ENCODE measurements at places on chromosomes 12 and 14.

GRCh38 chr14:90674716-90675115 lies 141.5 kb downstream of the TTC7B start:
- no peak for DNase-seq

GRCh38 chr14:36162267-36162666 lies 14.3 kb downstream of the PTCSC3 start:
- DNase-seq, result no peak

DNA sequence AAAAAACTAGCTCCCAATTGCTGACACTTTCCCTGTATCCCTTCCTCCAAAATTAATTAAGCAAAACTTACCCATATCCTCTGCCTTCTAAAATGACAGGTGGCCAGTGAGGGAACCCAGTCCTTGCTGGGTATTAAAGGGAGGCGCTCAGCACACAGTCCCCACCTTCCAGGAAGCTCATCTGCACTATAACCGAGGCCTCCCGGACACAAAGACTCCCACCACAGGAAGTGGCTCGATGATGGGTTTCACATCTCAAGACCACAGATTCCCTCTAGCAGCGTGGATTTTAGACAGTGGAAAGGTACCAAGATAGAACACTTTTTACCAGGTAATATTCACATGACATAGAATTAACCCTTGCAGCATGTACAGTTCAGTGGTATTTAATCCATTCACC lies 126.8 kb upstream of the NCOR2 start:
- DNase-seq, result no peak

GRCh38 chr14:50941151-50941550 lies 3.1 kb downstream of the PYGL start:
- no peak for DNase-seq

DNA sequence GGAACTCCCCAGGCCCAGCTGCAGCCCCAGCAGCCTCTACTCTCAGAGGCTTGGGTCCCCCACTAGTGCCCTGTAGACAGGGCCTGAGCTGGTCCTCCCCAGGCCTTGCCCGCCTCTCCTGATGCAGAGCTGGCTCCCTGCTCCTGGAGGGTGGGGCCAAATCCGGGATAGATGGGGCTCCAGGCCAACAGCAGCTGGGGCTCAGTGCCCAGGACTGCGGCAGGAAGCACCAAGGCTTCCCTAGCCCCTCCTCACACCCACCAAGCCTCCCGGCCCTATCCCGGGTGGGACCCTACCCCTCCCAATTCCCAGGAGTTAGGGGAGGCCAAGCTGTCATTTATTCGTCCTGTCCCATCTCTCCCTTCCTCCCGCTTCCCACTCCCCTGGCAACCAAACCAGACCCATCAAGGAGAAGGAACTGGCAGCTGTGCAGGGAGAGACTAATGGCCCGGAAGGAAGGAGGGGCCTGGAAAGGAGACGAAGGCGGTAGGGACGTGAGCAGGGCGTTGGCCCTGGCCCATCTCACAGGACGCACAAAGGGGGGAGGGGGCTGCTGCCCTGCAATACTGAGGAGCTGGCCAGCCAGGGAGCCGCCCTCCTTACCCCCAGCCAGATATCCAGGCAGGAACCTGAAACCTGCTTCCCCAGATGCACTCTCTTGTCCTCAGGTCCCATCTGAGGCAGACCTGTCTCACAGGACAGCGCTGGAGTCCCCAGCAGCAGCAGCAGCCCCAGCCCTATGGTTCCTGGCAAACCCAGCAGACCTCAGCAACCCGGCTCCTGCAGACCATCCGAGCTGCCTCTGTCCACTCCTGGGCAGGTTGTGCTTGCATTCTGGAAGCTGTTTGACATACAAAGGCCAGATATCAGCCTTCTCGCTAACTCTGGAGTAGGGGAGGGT lies 1.6 kb upstream of the PRPH start:
- DNase-seq, result no peak

DNA sequence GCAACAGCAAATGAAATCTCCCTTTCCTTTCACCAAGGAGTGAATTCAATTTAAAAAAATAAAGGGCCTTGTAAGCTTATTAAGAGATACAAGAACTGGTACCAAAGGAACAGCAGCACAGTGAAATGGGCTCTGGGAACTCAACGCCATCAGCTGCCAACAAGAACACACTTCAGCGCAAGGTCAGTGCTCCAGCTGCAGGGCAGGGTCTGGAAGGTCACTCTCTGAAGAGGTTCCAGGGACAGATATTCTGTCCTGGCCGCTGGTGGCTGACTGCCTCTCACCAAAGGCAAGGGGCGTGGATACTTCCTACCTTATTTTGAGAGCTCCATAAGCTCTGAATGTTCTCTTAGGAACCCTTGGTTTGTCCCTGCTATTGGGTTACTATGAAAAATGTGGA lies 186.6 kb downstream of the CALM1 start:
- no peak for DNase-seq

DNA sequence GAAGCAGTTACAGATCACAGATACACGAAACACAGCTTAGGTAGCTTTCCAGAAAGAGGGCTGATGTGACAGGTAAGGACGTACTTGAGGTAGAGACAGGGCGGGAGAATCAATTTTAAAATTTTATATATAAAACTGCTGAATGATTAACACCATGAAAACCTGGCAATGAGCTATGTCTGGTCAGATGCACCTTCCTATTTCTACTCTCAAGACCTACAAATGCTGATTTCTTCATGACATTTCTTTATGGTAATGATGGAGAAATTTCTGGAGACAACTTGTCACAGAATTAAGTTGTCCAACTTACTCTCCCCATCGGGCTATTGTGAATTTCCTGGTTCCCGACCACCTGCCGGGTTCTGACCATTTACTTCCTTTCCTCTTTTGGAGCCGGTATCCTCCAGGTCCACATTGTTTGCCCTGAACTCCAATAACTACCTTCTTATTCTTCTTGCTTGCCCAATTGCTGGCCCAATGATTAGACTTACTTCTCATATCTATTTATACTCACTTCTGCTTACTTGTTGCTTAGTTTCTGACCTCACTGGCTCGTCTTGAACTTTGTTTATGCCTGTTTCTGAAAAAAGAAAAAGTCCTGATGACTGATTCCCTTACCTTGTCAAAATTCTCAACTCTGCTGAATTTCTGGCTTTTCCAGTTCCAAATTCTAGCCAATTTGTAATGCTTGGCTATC lies 12.8 kb upstream of the ATP2B1 start:
- DNase-seq, result no peak

GRCh38 chr12:53226815-53227214 lies 5.2 kb downstream of the RARG start:
- no peak for DNase-seq

GRCh38 chr14:34983786-34984185 lies 994 bp downstream of the SRP54 start:
- no peak for DNase-seq

Data from naive thymus-derived CD8-positive, alpha-beta T cell (primary cell).